Left lung (tissue), 14 donors: ENCODE measurements at places on chromosomes 13 and 19. TPM values are rescaled to one million over a fixed set of nuclear protein-coding genes. Genes with fewer than 3 reads are reported as not detected.

GRCh38 chr13:80361883-80362327, 21.0 kb upstream of the SPRY2 start:
- H3K36me3 ChIP-seq, result no peaks in the 10 kb centered on the region
- no peaks in the 10 kb centered on the region for H3K27me3 ChIP-seq
- no peak for DNase-seq
- no peak overlapping the region for H3K27ac ChIP-seq
- no peak overlapping the region for H3K4me3 ChIP-seq

ANKRD24 gene
- 2.1 TPM for total RNA-seq

DNA sequence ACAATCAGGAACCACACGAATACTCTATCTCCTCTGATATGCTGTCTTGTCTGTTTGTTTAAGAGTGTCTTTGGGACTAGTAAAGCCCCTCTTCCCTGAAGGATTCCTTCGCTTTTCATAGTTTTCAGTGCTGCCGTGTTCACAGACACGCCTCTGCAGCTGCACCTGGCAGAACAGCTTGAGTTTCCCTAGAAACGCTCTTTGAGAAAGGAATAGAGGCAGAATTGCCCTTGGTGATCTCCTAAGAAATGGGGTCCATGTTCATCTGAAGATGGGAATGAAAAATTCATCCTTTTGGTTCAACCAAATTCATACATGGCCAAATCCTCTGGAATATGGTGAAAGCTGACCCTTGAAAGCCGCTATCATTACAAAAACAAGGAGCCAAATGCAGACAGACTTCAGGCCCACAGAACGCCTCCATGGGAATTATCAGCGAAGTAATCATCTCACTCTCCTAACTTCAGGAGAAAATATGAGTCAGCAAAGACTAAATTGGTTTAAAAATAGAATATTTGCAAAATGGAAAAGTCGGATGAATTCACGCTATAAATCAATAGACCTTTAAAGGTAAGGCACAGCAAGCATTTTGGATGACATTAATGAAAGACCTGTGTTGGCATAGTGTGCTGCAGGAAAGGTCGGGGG, 5.5 kb downstream of the SACS start:
- H3K36me3 ChIP-seq, result no peaks in the 10 kb centered on the region
- H3K4me1 ChIP-seq, result peaks cover 10% of the 10 kb centered on the region
- H3K27me3 ChIP-seq, result peaks cover 14% of the 10 kb centered on the region
- H3K4me3 ChIP-seq, result no peak overlapping the region
- H3K27ac ChIP-seq, result peak overlapping the region; percentile 30

- no peak overlapping the region for H3K4me3 ChIP-seq
- H3K27ac ChIP-seq, result no peak overlapping the region
- no peaks in the 10 kb centered on the region for H3K36me3 ChIP-seq
- no peak for DNase-seq
- no peaks in the 10 kb centered on the region for H3K27me3 ChIP-seq
These were observed 408.2 kb downstream of the COG6 start for GRCh38 chr13:40063703-40064102.

DNA sequence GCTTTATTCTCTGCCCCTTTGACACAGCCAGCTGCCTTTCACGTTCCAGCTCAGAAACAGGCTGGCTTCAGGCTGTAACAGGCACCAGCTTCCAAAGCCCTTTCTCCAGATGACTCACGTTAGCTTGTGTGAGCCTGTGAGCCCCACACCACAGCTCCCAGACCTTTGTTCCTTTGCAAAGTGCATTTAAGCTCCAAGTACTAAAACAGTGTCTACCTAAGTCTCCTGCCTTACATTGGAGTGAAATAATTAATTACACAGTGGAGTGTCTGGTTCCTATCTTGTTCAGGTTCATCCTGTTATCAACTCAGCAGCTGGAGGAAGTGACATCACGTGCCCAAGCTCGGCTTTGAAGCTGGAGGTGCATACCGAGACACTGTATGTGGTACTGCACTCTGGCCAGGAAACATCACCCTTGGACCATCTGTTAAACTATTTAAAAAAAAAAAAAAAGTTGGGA, 475.8 kb downstream of the FOXO1 start:
- no peaks in the 10 kb centered on the region for H3K27me3 ChIP-seq
- peaks cover 19% of the 10 kb centered on the region for H3K4me1 ChIP-seq
- no peaks in the 10 kb centered on the region for H3K36me3 ChIP-seq
- no peak overlapping the region for H3K4me3 ChIP-seq
- no peak for DNase-seq
- H3K27ac ChIP-seq, result peak overlapping the region; percentile 63

DNA sequence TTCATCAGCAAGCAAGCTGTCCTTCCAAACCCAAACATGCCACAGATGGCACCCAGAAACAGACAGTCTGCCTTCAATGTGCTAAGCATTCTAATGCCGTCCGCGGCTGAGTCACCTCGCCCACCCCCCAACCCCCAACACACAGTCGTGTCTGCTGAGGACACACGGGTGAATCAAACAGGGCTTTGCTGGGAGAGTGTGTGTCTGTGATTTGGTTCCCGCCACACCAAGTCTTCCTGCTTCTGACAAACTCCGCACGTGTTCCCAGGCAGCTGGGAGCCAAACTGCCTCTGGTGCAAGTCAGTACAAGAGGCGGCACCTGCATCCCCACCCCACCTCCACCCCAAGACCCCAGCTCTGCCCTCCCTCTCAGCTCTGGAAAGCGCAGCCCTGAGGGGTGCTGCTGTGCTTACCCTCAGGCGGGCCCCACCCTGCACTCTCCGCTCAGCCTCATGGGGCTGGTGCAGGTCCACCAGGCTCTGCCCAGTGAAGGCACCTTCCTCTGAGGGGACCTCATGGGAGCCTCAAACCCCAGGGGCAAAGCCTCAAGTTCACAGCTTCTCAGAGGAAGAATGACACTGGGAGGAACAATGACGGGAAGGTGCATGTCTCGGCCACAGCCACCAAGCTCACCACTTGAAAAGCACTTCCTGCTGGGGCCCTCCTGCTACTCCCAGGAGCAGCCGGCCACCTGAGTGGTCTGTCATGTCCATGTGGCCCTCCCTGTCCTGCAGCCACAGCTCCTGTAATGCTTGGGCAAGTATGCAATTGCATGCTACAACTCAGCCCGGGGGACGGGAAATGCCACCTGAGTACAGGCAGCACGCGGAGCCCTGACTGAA, 15.0 kb upstream of the SLC35E1 start:
- H3K27me3 ChIP-seq, result no peaks in the 10 kb centered on the region
- no peak for DNase-seq
- no peak overlapping the region for H3K4me3 ChIP-seq
- H3K36me3 ChIP-seq, result no peaks in the 10 kb centered on the region
- H3K27ac ChIP-seq, result peak overlapping the region; percentile 13

DNA sequence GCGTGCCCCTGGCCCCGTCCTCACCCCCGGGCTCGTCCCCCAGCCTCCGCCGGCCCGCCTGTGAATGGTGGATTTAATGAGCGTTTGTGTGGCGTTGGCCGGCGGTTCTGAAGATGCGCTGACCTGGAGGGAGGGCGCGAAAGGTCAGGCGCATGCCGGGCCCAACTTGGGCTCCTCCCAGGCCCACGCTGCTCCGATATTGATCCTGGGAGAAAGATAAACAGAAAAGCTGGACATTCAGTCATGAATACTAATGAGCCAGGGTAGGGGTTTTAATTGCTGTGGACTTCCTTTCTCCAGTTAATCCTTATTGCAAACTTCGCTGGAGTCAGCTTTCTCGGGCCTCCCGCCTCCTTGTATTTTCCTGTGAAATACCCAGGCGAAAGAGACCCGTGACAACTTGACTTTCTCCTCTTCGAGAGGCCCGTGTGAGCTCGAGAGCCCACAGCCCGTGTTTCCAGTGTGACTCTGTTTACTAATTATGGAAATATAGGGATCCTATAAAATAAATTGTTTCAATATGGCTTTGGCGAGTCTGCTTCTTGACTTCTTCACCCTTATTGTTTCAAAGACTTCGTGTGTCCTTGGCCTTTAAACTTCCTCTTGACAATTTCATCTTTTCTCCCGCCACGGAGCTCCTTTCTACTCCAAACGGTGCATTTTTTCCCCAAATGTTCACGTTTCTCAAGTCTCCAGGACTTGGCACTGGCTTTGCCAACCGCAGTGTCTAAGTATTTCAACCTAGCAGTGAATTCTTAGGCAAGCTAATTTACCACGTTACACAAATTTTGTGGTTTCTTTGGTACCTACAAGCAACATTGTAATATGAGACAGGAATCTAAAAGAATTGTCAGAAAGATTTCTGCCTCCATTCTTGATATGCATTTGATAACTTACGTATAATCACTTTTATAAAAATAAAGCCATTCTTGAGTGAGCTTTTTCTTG, 10.5 kb downstream of the ZIC2 start:
- H3K4me1 ChIP-seq, result peaks cover 15% of the 10 kb centered on the region
- H3K36me3 ChIP-seq, result no peaks in the 10 kb centered on the region
- H3K4me3 ChIP-seq, result no peak overlapping the region
- peaks cover 100% of the 10 kb centered on the region for H3K27me3 ChIP-seq
- H3K27ac ChIP-seq, result no peak overlapping the region

GRCh38 chr13:24223341-24224231, 63.1 kb downstream of the SPATA13 start:
- no peak for DNase-seq
- H3K4me3 ChIP-seq, result no peak overlapping the region
- H3K36me3 ChIP-seq, result peaks cover 6% of the 10 kb centered on the region
- peaks cover 5% of the 10 kb centered on the region for H3K4me1 ChIP-seq

ICAM5 gene
- total RNA-seq, result 25.7 TPM

C3 gene
- total RNA-seq, result 881 TPM

GRCh38 chr13:46176756-46177155, 5.2 kb downstream of the LCP1 start:
- peak overlapping the region; percentile 51 for H3K27ac ChIP-seq
- H3K4me3 ChIP-seq, result peak overlapping the region; percentile 52
- H3K36me3 ChIP-seq, result no peaks in the 10 kb centered on the region

- no peak for DNase-seq
- H3K4me1 ChIP-seq, result no peaks in the 10 kb centered on the region
- no peaks in the 10 kb centered on the region for H3K36me3 ChIP-seq
- no peak overlapping the region for H3K27ac ChIP-seq
These were observed 4.8 kb upstream of the RPS15 start for GRCh38 chr19:1433119-1434039.
